Left forelimb (tissue), 1 donor: ENCODE measurements at places on chromosomes 4 and X.

DNA sequence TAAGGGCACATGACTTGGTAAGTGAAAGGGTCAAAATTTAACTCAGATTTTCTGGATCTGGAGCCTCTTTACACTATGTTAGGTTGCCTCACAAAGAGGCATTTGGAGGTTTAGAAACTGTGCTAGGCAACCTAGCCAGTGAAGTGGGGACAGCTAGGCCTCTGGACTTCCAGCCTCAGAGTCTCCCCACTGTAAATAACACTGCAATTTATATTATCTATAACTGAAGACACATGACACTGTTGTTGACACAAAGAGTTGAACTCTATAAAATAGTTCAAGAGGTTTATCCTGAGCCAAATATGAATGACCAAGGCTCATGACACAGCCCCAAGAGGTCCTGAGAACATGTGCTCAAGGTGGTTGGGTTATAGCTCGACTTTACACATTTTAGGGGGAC is 74.9 kb upstream of the IQCM start:
- DNase-seq, result no peak

- DNase-seq, result no peak
Measured at GRCh38 chr4:121119715-121120114, 44.4 kb downstream of the TNIP3 start.

DNA sequence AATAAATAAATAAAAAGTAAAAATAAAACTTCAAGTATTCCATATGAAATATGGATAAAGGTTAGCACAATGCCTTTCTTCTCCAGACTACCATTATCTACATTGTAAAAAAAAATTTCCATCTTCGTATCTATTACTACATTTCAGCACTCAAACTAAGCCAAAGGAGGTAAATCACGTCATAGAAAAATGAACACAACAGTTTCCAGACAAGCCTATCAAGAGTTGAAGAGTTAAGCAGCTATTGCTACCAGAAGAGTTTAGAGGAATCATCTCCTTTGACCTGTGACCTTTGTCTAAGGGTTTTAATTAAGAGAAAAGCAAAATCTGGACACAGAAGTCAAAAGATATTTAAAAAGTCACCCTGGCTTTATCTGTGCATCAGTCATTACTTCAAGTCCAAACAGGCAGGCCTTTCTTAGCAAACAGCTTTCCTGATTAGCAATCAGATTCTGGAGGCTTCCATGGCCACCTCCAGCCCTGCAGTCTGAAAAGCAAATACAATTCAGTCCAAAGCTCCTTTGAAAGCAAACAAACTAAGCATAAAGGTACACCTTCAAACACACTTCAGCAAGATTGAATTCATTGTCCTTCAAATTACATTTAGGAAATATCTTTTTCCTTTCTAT is 82.2 kb downstream of the APBB2 start:
- DNase-seq, result no peak

GRCh38 chr4:143381189-143382118 is 44.8 kb downstream of the GAB1 start:
- DNase-seq, result peak; percentile 88

- DNase-seq, result no peak
Measured at GRCh38 chr4:154119317-154119716, 330.4 kb upstream of the SFRP2 start.

- no peak for DNase-seq
Measured at GRCh38 chr4:88002786-88003185, 4.6 kb upstream of the PKD2 start.

DNA sequence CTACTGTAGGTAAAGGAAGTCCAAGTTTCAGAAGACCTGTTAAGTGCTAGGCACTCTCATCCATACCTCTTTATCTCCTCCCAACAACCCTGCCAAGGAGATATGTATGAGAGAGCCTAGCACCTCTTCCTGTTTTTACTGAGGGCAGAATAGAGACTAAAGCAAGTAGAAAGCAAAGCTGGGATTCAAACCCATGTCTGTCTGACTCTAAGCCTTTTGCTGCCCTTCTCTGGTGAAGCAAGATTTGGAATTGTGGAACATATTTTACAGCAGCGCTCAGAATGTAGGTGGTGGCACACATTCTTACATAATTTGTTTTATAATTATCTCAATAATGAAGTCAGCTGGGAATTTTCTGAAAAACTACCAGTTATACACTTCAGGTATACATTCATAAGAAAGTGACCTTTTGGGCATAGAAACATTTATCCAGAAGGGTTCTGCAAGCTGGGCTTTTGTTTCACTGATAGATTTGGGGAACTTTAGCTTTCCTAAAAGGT is 41.7 kb downstream of the SEPTIN11 start:
- no peak for DNase-seq

- DNase-seq, result no peak
Measured at GRCh38 chrX:107716118-107716684, 59.4 kb downstream of the TSC22D3 start.

DNA sequence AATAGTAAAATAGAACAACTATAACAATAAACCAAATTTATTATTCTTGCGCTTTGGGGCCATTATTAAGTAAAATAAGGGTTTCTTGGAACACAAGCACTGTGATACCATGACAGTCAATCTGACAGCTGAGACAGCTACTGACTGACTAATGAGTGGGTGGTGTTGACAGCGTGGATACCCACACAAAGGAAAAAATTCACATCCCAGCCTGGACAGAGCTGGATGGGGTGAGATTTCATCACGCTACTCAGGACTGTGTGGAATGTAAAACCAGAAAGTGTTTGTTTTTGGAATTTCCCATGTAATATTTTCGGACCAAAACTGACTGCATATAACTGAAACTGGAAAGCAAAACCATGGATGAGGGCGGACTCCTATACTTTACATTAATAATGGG is 48.8 kb downstream of the IGFBP7 start:
- DNase-seq, result no peak

DNA sequence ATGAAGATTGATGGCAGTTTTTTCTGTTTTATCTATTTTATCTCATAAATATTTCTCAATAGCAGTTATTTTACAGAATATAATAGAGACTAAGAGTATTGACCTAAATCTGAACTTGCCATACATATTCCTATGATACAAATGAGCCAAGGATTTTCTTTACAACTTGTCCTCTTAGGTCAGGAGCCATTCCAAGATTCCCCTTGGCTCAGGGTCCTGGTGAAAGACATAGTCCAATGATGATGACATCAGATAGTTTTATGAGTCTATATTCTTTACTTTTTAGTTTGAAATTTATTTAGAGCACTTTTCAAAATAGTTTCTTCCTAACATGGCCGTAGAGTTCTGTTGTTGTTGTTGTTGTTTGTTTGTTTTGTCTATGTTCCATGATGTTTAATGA is 869.1 kb upstream of the GRID2 start:
- DNase-seq, result no peak

DNA sequence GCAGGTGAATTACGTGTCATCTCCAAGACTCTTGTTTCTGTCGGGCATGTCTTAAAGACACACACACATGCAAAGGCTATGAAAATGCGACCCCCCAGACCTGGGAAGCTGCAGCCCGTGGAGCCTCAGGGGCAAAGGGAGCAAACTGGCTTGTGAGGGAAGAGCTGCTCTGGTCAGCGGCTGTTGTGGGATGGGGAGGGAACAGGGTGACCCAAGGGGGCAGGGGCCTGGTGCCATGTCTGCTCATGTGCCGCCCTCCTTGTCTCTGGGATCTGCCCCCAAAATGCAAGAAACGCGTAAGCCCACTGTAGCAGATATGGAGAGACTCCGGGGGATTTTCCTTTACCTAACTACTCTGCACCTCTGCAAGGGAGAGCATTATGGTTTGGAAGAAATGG is 92.4 kb downstream of the PHKA2 start:
- DNase-seq, result no peak

GRCh38 chr4:189941005-189941450 is 356 bp downstream of the FRG1 start:
- no peak for DNase-seq

GRCh38 chr4:10925996-10926395 is 241.4 kb upstream of the CLNK start:
- DNase-seq, result no peak

DNA sequence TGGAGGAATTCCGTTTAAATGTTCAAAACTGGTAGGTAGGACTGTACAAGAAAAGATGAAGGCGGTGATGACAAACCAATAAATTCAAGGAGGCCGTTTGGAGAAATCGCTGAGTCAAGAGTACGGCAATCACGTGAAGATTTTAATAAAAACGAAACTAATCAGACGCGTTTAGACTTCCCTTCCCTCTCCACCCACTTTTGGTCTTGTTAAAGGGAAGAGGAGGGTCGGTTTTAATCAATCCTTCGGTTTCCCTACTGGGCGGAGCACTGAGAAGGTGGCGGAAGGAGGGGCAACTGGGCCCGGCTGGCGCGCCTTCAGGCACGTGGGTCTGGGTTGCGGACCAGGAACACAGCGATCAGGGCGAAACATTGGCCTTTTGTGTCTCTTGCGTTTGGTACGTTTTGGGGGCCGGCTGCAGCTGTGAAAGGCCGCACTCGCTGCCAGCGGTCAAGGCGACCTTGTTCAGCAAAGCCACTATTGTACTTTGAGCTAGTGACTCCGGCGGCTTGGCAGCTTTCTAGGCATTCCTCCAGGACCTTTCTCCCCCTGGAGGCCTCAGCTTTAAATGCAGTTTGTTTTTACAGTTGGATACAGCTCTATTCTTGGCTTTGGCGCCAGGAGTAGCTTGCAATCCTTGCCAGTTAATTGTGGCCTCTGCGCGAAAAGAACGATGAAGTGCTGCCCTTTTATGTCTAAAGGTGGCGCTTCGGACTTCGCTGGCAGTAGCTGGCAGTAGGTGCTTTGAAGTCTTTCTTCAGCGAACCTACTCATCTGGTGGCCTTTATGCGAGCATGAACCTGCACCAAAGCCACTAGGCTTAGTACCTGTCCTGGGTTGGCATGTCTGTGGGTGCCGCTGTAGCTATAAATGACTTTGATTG is 16.8 kb upstream of the LAMP2 start:
- peak; percentile 72 for DNase-seq

DNA sequence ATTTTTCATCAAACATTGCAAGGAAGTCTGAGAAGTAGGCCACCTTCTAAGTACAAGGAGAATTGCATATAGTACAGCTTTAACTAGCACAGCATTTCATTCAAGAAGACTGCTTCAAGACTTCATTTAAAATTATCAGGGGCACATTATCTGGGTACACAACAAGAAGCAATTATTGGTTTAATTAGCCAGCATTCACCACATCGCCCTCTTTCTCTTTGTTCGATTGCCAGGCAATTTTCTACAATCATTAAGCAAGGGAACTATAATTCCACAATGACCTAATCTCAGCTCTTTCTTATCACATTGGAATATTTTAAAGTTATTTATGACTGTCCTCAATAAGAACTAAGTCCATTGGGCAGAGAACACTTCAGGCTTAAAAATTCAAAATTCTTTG is 1347.1 kb upstream of the PABPC4L start:
- no peak for DNase-seq
